ENCODE measurements at places on chromosomes 2 and 18.

- H3K4me1 ChIP-seq: no peaks in the 10 kb centered on the region
- no peak overlapping the region for H3K27ac ChIP-seq
- H3K36me3 ChIP-seq: peaks cover 9% of the 10 kb centered on the region
- no peak for DNase-seq
Measured at GRCh38 chr2:74077636-74078035, 70.1 kb downstream of the BOLA3 start.

DNA sequence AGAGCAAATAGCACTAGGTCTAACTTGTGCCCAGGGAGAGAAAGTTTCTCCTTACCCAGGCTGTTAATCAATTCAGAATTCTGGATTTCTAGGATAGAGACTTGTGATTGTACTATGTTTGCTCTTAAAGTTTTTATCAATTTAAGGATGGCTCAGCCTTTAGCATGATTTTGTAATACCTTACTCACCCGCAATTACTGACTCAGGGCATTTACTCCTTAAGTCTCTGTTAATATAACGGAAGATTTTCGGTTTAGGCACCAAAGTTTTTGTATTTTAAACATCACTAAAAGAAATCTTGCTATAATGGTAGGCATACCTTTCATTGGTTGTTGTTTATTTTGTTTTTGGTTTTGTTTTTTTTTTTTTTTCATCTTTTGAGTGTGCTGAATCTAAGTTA, 358.2 kb downstream of the RBM43 start:
- H3K4me1 ChIP-seq: no peaks in the 10 kb centered on the region
- no peaks in the 10 kb centered on the region for H3K27me3 ChIP-seq
- no peak overlapping the region for H3K27ac ChIP-seq
- DNase-seq: no peak
- no peak overlapping the region for H3K4me3 ChIP-seq
- no peaks in the 10 kb centered on the region for H3K36me3 ChIP-seq

DNA sequence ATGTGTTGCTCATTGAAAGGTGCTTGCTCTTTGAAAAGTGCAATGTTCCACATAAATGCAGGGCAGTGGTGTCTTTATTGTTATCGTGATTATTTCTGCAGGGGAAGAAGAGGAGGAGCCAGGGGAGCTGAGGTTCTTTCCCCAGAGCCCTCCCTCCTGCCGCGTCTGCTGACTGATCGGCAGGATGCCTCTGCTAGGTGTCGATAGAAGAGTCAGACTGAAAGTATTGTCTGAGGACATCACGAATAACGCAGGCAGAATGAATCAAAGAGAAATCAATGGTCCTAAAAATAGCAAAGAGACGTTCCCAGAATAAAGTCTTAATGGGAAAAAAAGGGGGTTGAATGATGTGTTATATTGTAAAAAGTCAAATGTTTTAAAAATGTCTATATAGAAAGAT, 47.4 kb upstream of the SIX3 start:
- DNase-seq: no peak
- no peak overlapping the region for H3K27ac ChIP-seq
- H3K4me3 ChIP-seq: no peak overlapping the region
- H3K4me1 ChIP-seq: no peaks in the 10 kb centered on the region
- no peaks in the 10 kb centered on the region for H3K27me3 ChIP-seq

DNA sequence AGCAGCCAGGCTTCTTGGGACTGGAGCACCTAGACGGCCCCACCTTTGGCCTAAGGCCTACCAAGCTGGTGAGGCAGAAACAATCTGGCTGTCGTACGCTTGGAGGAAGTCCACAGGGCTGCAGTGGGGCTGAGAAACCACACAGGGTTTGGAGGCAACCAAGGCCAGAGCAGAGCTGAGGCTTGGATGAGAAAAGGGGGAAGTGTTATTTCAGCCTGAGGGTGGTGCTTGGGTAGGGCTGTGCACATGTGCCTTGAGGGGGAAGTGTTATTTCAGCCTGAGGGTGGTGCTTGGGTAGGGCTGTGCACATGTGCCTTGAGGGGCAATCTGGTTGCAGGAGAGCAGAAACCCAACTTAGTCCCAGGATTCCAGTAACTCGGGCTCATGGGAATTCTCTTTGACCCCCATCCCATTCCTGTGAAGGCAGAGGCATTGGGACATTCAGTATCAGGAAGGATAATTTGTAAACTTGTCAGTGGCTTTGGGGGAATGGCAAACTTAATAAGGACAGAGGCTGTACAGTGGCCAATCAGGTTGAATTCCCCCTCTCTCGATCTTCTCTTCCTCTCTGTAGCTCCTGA, 971 bp upstream of the FBXO41 start:
- H3K27ac ChIP-seq: peak overlapping the region; percentile 19
- no peaks in the 10 kb centered on the region for H3K27me3 ChIP-seq
- H3K4me3 ChIP-seq: no peak overlapping the region
- DNase-seq: no peak

GRCh38 chr2:28958689-28959088, 22.4 kb upstream of the TOGARAM2 start:
- no peak overlapping the region for H3K27ac ChIP-seq
- DNase-seq: peak; percentile 59
- H3K4me1 ChIP-seq: peaks cover 6% of the 10 kb centered on the region
- no peak overlapping the region for H3K4me3 ChIP-seq

DNA sequence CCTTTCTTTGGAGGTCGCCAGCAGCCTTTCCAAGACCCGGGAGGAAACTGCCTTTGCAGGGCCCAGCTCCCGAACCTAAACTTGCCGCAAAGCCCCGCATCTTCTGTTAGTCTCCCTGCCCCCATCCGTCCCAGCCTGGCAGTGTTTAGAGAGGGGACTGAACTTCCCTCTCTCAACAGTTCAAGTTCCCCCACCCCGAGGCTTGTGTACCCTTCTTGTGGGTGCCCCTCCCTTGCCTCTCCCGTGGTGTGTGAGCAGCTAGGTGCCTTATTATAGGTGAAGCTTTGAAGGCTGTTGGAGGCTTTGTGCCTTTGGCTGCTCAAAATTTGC, 1.4 kb downstream of the LBH start:
- H3K27me3 ChIP-seq: no peaks in the 10 kb centered on the region
- no peaks in the 10 kb centered on the region for H3K36me3 ChIP-seq

GRCh38 chr2:27049422-27050280, 1.8 kb upstream of the AGBL5 start:
- H3K27me3 ChIP-seq: no peaks in the 10 kb centered on the region
- H3K4me3 ChIP-seq: peak overlapping the region; percentile 91
- DNase-seq: peak; percentile 60
- H3K27ac ChIP-seq: peak overlapping the region; percentile 77
- peaks cover 5% of the 10 kb centered on the region for H3K36me3 ChIP-seq

GRCh38 chr18:48623468-48624235, 84.8 kb downstream of the CTIF start:
- DNase-seq: no peak
- no peaks in the 10 kb centered on the region for H3K4me1 ChIP-seq
- no peak overlapping the region for H3K27ac ChIP-seq
- no peak overlapping the region for H3K4me3 ChIP-seq

DNA sequence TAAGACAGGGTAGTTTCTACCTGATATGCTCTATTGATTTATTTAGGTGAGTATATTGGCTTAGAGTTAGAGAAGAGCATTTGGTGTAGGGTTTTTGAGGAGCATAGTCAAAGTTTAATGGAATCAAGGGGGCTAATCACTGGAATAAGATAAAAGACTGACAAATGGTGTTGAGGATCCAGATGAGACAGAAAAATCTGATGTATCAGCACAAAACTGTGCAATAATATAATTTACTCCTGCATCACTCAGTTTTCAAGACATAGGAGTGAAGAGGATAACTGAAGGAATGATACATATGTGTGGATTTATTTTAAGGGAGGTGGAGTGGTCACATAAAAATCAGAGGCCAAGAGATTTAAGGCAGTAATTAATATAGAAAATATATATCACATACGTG, 339.2 kb downstream of the NYAP2 start:
- no peaks in the 10 kb centered on the region for H3K4me1 ChIP-seq
- H3K4me3 ChIP-seq: no peak overlapping the region
- DNase-seq: no peak
- no peaks in the 10 kb centered on the region for H3K36me3 ChIP-seq
- no peak overlapping the region for H3K27ac ChIP-seq
- H3K27me3 ChIP-seq: no peaks in the 10 kb centered on the region

GRCh38 chr2:84537251-84537650, 21.0 kb downstream of the DNAH6 start:
- H3K27me3 ChIP-seq: no peaks in the 10 kb centered on the region
- DNase-seq: no peak
- no peak overlapping the region for H3K27ac ChIP-seq
- H3K4me1 ChIP-seq: peaks cover 4% of the 10 kb centered on the region
- H3K4me3 ChIP-seq: no peak overlapping the region
- no peaks in the 10 kb centered on the region for H3K36me3 ChIP-seq

- H3K4me1 ChIP-seq: no peaks in the 10 kb centered on the region
- H3K36me3 ChIP-seq: no peaks in the 10 kb centered on the region
- no peak overlapping the region for H3K4me3 ChIP-seq
- no peaks in the 10 kb centered on the region for H3K27me3 ChIP-seq
Measured at GRCh38 chr2:30134582-30134981, 12.2 kb upstream of the YPEL5 start.

- no peaks in the 10 kb centered on the region for H3K27me3 ChIP-seq
- no peak overlapping the region for H3K4me3 ChIP-seq
- no peaks in the 10 kb centered on the region for H3K36me3 ChIP-seq
Measured at GRCh38 chr2:74693668-74694067, 39.6 kb downstream of the SEMA4F start.

GRCh38 chr2:160286551-160286950, 86.5 kb upstream of the ITGB6 start:
- DNase-seq: no peak
- no peaks in the 10 kb centered on the region for H3K27me3 ChIP-seq
- H3K36me3 ChIP-seq: peaks cover 71% of the 10 kb centered on the region
- no peak overlapping the region for H3K4me3 ChIP-seq

- H3K4me1 ChIP-seq: peaks cover 6% of the 10 kb centered on the region
- no peaks in the 10 kb centered on the region for H3K27me3 ChIP-seq
- no peak for DNase-seq
- peaks cover 16% of the 10 kb centered on the region for H3K36me3 ChIP-seq
Measured at GRCh38 chr2:20291846-20292408, 58.7 kb downstream of the PUM2 start.

DNA sequence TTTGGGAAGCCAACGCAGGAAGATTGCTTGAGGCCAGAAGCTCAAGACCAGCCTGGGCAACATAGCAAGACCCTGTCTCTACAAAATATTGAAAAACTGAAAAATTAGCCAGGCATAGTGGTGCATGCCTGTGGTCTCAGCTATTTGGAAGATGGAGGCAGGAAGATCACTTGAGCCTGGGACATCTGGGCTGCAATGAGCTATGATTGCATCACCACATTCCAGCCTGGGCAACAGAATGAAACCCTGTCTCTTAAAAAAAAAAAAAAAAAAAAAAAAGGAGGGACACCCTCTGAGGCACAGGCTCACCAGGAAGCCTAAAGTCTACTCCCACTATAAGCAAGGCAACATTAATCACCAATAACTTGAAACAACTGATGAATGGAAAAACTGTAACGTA, 151.1 kb downstream of the CCDC148 start:
- H3K36me3 ChIP-seq: no peaks in the 10 kb centered on the region
- no peak overlapping the region for H3K4me3 ChIP-seq
- peaks cover 3% of the 10 kb centered on the region for H3K27me3 ChIP-seq
- no peak for DNase-seq
- H3K4me1 ChIP-seq: no peaks in the 10 kb centered on the region

DNA sequence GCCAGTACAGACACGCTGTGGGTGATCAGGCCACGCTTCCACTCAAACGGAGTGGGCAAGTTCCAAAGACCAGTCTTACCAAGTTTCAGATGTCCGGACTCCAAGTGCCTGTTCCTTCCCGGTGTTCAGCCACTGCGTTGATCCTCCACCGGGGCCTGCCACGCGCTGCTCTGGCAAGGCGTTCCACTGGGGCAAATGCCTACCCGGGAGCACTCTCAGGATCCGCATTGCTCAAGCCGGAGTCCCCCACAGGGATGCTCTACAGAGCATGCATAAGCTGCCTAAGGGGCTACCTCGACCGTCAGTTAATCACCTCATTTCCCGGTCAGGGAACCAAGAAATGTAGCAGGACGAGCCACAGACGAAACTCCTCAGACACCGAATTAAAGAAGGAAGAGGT, 37.0 kb upstream of the CLASP1 start:
- no peak overlapping the region for H3K4me3 ChIP-seq
- no peak for DNase-seq
- no peaks in the 10 kb centered on the region for H3K36me3 ChIP-seq
- no peak overlapping the region for H3K27ac ChIP-seq

DNA sequence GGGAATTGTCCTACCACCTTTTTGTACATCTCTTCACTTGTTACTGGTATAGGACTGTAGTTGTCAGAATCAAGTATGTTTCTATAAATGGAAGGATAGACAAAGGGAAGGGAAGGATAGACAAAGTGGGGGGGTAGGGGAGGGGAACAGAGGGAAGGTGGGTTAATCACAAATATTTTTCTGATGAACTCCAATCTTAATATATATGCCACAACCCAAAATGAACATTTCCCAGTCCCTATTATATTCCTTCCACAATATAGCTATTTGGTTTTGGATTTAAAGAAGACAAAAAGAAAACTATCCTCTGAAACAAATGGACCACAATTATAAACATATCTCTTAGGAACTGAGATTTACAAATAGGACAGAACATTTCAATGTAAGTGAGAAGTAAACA, 329.4 kb downstream of the EXOC6B start:
- no peaks in the 10 kb centered on the region for H3K27me3 ChIP-seq
- DNase-seq: no peak
- H3K27ac ChIP-seq: no peak overlapping the region
- no peaks in the 10 kb centered on the region for H3K4me1 ChIP-seq
- H3K4me3 ChIP-seq: no peak overlapping the region
- H3K36me3 ChIP-seq: peaks cover 2% of the 10 kb centered on the region

GRCh38 chr2:69779258-69780001, 37.5 kb downstream of the ANXA4 start:
- peaks cover 12% of the 10 kb centered on the region for H3K4me1 ChIP-seq
- H3K27me3 ChIP-seq: no peaks in the 10 kb centered on the region
- no peak overlapping the region for H3K4me3 ChIP-seq
- no peak overlapping the region for H3K27ac ChIP-seq
- no peaks in the 10 kb centered on the region for H3K36me3 ChIP-seq

- no peak for DNase-seq
- H3K27ac ChIP-seq: no peak overlapping the region
- no peak overlapping the region for H3K4me3 ChIP-seq
- H3K27me3 ChIP-seq: no peaks in the 10 kb centered on the region
- H3K4me1 ChIP-seq: no peaks in the 10 kb centered on the region
Measured at GRCh38 chr18:74284980-74285355, 6.8 kb downstream of the CYB5A start.

- no peak overlapping the region for H3K27ac ChIP-seq
- no peak overlapping the region for H3K4me3 ChIP-seq
- peaks cover 35% of the 10 kb centered on the region for H3K27me3 ChIP-seq
- H3K36me3 ChIP-seq: no peaks in the 10 kb centered on the region
- DNase-seq: no peak
Measured at GRCh38 chr2:73300926-73301325, 7.6 kb upstream of the EGR4 start.
